ENCODE measurements at places on chromosomes 5 and 9.

DNA sequence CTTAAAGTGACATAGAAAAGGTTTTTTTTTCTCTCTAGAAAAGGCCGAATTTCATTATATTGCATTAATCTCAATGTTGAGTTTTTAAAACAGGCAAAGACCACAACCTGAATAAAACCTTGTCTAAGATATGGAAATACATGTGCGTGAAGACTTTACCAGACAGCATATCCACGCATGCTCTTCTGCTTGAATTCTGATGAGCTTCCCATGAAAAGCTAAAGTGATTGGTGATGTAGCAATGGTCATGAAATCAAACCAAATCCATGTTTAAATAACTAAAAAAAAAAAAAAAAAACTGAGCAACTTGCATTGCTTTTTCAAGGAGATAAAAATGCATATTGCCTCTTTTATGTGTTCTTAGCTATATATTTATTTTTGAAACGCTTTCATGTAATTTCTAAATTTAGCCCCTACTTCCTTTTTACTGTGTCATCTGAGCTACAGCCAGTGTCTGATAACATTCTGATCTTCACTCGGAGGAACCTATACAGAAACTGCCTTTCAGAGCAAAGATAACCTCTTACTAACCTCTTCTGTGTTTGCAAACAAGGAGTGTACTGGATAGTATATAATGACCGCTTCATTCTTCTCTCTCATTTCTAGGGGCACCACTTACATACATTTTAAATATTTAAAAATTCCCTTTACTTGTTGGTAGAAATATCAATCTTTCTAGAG, 179.1 kb upstream of the GNA14 start:
- no peak for DNase-seq

- no peak for DNase-seq
These were observed 70.0 kb downstream of the KLHL3 start for GRCh38 chr5:137665678-137666460.

DNA sequence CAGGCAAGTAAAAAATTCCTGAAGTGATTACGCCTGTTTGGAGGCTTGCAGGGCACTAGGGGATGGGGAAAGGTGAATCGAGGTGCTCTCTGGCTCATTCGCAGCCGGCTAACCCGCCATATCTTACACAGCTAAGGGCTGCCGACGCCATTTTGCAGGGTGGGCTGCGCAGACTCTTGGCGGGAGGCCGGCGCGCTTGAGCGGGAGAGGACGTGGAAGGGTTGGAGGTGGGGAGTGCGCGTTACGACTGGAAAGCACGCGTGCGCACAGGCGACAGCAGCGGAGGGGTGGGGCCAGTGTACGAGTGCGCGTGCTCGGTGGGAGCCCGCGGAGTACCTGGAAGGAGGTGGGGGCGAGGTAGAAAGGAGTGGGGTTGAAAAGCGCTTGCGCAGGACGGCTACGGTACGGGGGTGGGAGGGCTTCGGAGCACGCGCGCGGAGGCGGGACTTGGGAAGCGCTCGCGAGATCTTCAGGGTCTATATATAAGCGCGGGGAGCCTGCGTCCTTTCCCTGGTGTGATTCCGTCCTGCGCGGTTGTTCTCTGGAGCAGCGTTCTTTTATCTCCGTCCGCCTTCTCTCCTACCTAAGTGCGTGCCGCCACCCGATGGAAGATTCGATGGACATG, at the start of gene NPM1:
Gene NPM1 (plus strand): TSS at position 505 of the 625 bp plus-strand sequence. CDS start 100 bp downstream, at position 605.
- DNase-seq = peak; percentile 95

GRCh38 chr9:91035825-91036208, 234.2 kb downstream of the SYK start:
- DNase-seq = no peak

- DNase-seq = no peak
These were observed 75.1 kb upstream of the ADCY2 start for GRCh38 chr5:7320701-7321301.

DNA sequence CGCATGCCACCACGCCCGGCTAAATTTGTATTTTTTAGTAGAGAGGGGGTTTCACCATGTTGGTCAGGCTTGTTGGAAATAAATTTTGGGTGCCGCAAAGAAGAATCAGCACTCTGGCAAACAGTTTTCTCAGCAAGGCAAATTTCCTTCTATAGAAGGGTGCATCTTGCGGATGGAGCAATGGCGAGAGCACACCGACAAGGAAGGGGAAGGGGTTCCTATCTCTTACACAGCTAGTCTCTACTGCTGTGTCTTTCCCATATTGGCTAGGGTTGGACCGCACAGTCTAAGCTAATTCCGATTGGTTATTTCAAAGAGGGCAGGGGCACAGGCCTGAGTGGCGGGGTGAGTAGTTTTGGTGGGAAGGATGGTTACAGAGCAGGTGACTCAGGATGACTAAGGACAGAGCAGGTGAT, 707 bp downstream of the GTF3C5 start:
- no peak for DNase-seq

DNA sequence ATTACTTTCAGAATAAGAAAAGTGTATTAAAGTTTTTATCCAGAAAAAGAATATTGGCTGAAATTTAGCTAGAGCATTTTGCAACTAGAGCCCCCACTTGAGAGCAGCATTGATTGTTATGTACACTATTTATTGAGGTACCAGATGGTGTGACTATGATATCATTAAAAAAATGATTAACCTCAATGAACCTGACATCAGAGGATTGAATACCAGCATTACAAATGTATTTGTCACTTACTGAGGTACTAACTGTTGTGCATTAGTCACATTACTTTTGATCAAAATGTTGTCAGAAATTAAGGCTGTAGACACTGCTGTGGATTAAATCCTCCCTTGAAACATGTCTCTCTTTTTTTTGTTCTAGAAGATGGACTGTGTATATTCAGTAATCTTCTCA, 127.8 kb upstream of the DHFR start:
- no peak for DNase-seq

DNA sequence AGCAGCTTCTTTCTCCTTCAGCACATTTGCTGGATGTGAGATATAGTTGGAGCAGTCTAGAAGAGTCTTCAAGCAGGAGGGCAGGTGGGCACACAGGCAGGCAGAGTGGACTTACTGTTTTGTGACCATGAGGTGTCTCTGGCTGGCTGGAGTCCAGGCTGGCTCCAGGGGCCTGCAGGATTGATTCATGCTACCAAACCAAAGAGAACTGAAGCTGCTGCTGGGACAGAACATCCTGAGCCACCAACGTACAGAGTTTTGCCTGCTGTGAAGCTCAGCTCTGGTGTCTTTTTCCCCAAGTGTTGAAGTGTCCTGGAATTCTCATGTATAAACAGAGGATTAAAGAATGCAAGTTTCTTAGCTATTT, 45.7 kb downstream of the CYSTM1 start:
- DNase-seq = no peak

GRCh38 chr5:124253203-124253810, 493.1 kb downstream of the ZNF608 start:
- DNase-seq = no peak

GRCh38 chr9:90787771-90788460, 13.7 kb upstream of the SYK start:
- DNase-seq = no peak

DNA sequence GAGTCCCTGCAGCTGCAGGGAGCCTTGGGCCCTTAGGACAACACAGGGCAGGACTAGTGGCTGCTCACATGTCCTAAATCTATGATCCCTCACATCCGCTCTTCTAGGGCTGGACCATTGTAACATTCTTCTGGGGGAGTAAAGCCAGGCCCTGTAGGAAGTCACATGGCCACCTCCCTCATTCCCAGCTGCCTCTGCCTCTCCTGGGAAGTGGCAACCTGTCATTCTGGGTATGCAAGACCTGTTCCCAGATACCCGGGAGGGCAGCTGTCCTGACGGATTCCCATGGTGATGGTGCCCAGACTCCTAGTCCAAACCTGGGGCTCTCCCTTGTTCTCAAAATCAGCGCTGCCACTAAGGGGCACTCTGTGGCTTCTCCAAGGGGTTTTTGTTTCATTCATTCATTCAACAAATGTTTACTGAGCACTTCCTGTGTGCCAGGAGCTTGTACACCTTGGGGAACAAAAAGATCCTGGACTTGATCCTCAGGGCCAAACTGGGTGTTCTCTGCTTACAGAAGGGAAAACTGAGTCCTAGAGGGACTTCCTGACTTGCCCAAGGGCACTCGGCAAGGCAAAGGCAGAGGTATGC, 85.6 kb downstream of the PSD2 start:
- no peak for DNase-seq

GRCh38 chr5:105836887-105837286, 1833.8 kb downstream of the EFNA5 start:
- no peak for DNase-seq

GRCh38 chr9:137974746-137975526, 97.4 kb downstream of the CACNA1B start:
- no peak for DNase-seq

GRCh38 chr5:108260117-108260857, 121.6 kb downstream of the FBXL17 start:
- peak; percentile 39 for DNase-seq

GRCh38 chr9:137302449-137303150, 529 bp upstream of the NRARP start:
- no peak for DNase-seq

- no peak for DNase-seq
These were observed 394.8 kb upstream of the MEF2C start for GRCh38 chr5:89277816-89278215.

GRCh38 chr5:168268949-168269936, 22.2 kb upstream of the WWC1 start:
- DNase-seq = peak; percentile 91

GRCh38 chr5:82862261-82862660, 214.9 kb downstream of the TMEM167A start:
- no peak for DNase-seq

DNA sequence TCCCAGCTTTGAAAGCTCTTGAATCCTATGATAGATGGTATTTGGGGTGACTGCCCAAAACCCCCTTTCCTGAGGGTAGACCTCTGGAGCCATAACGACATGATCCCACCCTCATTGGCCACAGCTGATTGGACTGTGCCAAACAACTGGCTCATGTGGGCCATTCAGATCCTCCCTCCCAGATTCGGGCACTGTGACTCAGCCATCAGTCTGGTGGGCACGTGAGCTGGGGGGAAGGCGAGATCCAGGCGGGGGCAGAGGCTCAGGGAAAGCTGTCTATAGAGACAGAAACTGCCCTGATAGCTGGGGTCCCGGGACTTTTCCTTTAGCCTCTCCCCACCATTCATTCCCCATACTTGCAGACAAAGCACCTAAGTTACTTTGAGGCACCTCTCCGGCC, 15.1 kb upstream of the NCS1 start:
- DNase-seq = no peak

DNA sequence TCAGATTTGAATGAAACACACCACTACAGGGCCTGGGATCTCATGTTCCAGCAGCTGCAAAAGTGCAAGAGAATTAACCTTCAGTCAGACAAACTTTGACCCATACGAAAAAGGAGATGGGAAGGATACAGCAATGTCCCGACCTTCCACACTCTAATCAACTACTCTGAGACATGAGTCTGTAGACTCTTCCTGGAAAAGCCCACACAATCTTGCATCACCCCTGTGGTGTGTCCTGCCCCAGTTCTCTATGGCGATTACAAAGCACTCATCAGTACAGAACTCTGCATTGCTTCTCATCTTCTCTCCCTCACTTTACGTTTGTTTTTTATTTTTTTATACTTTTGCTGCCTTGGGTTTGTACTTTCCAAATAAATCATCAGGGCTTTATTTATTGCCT, 241.0 kb upstream of the KIF2A start:
- no peak for DNase-seq

- DNase-seq = no peak
These were observed 42.9 kb upstream of the GALNT10 start for GRCh38 chr5:154147666-154148065.

- no peak for DNase-seq
These were observed 65.2 kb downstream of the TMEM167A start for GRCh38 chr5:83011985-83012384.

DNA sequence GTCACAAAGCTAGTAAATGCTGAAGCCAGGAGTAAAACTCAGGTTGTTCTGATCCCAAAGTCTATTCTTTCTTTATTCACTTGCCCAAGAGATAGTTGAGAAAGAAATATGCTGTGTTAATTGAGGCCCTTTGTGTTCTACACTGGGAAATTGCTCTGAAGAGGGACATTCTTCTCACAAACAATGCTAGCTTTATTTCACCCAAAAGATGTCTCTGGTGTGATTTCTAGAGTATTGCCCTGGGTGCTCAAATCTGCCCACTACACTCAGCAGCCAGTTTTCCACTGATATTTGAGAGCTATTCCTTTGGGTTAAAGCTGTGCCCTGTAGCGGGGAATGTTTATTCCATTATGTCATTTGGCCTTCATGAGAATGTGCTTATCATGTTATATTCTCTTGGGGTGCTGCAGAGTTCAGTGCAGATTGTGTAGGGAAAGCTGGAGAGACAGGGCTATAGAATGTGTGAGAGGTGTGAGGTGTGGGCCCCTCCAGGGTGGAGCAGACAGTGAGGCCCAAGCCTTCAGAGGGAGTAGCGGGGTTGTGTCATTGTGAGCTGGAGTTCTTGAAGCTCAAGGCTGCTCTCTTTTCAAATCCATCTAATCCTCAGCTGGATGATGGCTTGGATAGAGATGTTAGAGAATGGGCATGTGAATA, 21.0 kb upstream of the C5orf63 start:
- DNase-seq = no peak

- DNase-seq = no peak
These were observed 24.9 kb downstream of the LPCAT1 start for GRCh38 chr5:1498623-1499416.

GRCh38 chr9:129478961-129479630, 141.8 kb downstream of the C9orf50 start:
- no peak for DNase-seq

GRCh38 chr5:150181027-150181426, 8.8 kb upstream of the SLC6A7 start:
- DNase-seq = no peak

- no peak for DNase-seq
These were observed 79.4 kb downstream of the AUH start for GRCh38 chr9:91282292-91282691.

- DNase-seq = no peak
These were observed 87.1 kb upstream of the PPP1R26 start for GRCh38 chr9:135392511-135392910.

GRCh38 chr9:125932746-125933455, 185.7 kb downstream of the PBX3 start:
- no peak for DNase-seq

GRCh38 chr5:6772886-6773285, 59.7 kb downstream of the TENT4A start:
- no peak for DNase-seq

- no peak for DNase-seq
These were observed 799.2 kb downstream of the BRINP1 start for GRCh38 chr9:118570066-118570465.

DNA sequence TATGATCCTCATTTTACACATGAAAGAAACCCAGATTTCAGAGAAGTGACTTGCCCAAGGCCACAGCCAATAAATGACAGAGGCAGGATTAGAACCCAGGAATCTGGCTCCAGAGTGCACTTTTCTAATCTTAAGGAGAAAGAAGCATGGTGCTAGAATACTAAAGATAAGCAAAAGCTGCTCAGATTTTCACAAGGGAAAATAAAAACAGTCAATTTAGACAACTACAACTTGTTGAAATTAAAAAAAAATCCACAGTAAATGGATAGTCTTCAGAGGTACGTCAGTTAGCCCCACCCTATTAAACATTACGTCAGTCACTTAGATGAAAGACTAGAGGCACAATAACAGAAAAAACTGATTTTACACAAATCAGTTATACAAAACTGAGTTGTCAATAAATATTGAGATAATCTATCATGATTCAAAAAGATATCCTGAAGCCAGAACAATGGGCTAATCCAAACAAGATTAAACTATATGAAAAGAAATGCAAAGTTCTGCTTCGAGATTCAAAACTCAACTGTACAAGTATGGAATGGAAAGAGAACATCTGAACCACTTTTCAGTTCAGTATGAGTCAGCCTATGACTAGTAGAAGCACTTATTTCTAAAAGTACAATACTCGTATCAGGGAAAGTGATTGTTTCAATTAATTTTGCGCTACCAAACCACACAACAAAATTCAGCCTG, 9.3 kb downstream of the TMEM245 start:
- DNase-seq = no peak

Data from NCI-H187 (cell line).